ENCODE measurements at places on chromosomes 16 and 17.

GRCh38 chr16:84406006-84406963 lies 37.9 kb downstream of the ATP2C2 start:
- no peak for DNase-seq

- DNase-seq, result no peak
These were observed 271.6 kb downstream of the ABCC12 start for GRCh38 chr16:47884116-47884725.

- no peak for DNase-seq
These were observed at the start of gene SECTM1 for GRCh38 chr17:82333279-82334171. Gene SECTM1 (minus strand): TSS chr17:82333766. CDS start chr17:82327240, 6,526 bp downstream.

GRCh38 chr17:54608634-54609155 lies 292.0 kb upstream of the TOM1L1 start:
- no peak for DNase-seq

DNA sequence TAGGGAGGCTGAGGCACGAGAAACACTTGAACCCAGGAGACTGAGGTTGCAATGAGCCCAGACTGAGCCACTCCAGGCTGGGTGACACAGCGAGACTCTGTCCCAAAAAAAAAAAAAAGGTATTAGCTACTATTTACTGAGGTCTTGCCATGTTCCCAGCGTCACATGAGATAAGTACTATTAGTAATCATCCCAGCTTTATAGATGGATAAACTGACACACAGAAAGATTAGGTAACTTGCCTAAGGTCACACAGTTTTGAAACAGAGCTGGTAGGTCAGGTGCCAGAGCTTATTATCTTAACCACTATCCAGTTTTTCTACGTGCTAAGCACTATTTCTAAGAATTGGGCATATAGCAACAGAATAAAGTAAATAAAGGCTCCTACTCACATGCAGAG lies 51.6 kb downstream of the TEX14 start:
- no peak for DNase-seq

DNA sequence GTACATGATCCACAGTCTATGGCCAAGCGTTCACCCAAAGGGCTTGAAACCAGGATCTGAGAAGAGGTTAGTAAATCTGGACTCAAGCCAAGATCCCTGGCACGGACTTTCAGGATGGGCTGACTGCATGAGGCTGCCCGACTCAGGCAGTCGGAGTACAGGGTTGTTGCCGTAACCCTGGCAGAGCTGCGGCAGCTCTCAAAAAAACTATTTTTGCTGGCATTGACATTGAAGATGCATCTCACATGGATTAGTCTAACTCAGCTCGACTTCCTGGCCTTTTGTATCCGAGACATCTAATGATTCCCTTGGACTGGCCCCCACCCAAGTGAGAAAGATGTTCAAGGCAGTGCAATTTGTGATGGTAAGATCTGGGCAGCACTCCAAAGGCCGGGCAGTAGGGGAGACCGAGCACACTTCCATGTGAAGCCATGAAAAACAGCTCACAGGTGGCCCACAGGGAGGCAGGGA lies 6.2 kb downstream of the SLC47A1 start:
- DNase-seq, result no peak

DNA sequence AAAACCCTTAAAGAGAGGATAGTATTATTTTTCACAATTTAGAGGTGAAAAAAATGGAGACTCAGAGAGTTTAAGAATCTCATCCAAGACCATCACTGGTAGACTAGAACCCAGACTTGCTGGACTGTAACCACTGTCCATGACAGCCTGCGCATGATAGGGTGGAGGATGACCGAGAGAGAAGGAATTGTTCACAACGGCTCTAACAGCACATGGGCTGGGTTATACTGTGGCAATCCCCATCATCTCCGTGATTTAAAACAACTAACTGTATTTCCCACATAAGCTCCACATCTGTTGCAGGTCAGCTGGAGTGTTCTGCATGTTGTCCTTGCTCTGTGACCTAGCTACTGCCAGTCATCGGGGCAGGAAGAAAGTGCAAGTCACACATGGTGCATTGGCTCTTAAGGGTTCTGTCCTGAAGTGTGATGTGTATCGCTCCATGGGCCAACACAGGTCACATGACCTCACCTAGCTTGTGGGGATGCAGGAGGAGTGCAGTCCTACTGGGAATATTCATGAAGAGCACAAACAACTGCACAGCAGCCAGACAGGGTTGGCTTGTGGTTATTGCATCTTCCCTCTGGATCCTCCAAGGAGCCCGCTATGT lies 131.2 kb upstream of the MPHOSPH6 start:
- no peak for DNase-seq

GRCh38 chr17:19753051-19753509 lies 5.0 kb upstream of the ALDH3A1 start:
- DNase-seq, result no peak

GRCh38 chr16:8502446-8502845 lies 87.9 kb downstream of the TMEM114 start:
- no peak for DNase-seq

DNA sequence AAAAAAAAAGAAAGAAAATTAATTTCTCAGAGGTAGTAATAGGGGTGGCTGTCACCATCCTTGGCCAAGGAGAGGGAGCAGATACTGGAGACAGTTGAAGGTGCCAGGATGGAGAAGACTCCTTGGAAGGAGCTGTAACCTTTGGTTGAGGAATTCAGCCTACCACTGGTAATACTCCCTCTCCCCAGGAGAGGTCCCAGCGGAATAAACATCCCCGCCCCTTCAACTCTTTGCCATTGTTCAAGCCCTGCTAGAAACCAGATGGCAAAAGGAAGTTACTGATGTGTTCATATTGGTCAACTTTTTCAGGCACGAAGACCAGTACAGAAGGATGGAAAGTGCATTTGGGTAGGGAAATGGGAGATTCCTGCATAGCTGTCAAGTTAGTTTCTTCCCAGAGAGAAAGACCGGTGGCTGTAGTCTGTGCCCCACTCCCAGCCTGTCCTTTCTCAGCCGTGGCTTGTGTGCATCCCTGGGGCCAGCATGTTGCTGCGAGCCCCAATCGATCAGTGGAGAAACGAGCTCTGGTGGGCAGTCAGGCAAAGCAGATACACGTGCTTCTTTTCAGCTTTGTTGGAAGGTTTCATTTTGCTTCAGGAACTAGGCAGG lies 612.1 kb downstream of the MAF start:
- no peak for DNase-seq

DNA sequence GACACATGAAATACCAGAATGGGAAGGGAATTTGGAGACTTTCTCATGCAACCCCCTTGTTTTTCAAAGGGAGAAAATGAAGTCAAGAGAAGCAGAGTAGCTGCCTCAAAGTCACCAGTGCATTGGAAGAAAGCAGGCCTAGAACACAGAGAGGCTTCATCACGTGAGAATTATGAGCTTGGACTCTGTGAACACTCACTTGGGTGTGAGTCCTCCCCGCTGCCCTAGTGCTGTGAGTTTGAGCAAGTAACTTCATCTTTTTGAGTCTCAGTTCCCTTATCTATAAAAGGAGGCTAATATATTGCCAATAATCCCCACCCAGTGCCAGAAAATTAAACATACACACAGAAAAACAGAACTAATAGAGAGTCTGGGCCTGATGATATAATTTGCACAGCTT lies 315.8 kb downstream of the XYLT1 start:
- DNase-seq, result no peak

- no peak for DNase-seq
These were observed 14.7 kb downstream of the TNS4 start for GRCh38 chr17:40486522-40487370.

DNA sequence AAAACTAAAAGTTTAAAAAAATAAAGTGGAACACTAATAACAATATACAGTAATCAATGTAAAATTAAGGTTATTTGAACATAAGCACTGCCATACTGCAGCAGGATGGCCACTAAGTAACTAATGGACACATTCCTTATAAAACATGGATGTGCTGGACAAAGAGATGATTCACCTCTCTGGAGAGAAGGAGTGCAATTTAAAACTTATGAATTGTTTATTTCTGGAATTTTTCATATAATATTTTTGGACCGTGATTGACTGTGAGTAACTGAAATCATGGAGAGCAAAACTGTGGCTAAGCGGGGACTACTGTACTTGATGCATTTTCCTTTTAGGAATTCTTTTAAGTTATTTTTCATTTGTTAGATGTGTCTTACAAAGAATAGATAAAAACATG lies 21.8 kb downstream of the CBFB start:
- DNase-seq, result no peak

- no peak for DNase-seq
These were observed 12.7 kb downstream of the FCSK start for GRCh38 chr16:70467113-70467512.

- DNase-seq, result no peak
These were observed 113.9 kb upstream of the MAF start for GRCh38 chr16:79714440-79714839.

- DNase-seq, result no peak
These were observed 32.1 kb downstream of the CCDC40 start for GRCh38 chr17:80068301-80069222.

DNA sequence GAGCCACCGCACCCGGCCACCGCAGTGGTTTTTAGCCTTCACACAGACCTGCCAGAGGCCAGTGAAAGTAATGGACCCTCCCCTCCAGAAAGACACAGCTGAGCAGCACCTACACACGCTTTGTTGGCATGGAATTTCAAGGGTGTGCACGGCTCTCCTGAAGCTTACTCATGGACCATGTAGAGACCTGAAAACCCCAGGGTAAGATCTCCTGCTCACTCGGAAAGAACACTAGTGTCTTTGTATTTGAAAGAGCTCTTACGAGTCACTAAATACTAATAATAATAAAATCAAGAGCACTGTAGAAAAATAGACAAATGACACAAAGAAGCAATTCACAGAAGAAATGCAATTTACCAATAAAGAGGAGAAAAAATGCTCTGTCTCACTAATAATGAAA lies 20.0 kb downstream of the SLC43A2 start:
- no peak for DNase-seq

- no peak for DNase-seq
These were observed 20.6 kb downstream of the ZNF423 start for GRCh38 chr16:49835161-49835777.

- no peak for DNase-seq
These were observed at the start of gene AKTIP for GRCh38 chr16:53502331-53503269. Gene AKTIP (minus strand): TSS chr16:53503209. CDS start chr16:53500259, 2,950 bp downstream.

DNA sequence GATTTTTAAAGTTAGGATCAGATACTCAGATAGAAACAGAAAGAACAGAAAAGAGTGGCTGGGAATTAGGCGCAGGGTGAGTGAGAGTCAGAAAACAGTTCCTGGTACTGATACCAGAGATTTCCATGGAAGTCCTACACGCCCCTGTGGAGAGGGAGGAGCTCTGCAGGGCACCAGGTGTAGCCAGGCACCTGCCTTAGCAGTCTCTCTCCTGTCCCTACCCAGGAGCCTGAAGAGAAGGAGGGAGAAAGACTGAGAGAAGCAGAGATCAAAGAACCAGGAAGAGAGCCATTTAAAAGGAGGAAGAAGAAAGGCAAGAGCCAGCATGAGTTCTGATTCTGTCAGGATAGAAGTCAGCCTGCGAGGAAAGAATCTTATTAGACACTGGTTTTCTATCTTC lies 65.0 kb downstream of the CBLN1 start:
- no peak for DNase-seq

- DNase-seq, result no peak
These were observed 43.9 kb upstream of the ICAM2 start for GRCh38 chr17:64064331-64064730.

GRCh38 chr17:13508896-13509295 lies 92.8 kb downstream of the HS3ST3A1 start:
- DNase-seq, result no peak

DNA sequence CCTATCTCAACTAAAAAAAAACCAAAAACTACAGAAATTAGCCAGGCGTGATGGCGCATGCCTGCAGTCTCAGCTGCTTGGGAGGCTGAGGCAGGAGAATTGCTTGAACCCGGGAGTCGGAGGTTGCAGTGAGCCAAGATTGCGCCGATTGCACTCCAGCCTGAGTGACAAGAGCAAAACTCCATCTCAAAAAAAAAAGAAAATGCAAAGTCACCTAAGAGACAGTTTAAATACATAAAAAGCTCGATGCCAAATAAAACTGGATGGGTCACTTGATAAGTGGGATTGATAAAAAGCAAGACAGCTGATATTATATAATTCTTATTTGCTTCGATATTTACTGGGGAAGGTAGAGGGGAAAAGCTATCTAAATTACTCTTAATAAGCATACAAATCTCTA lies 15.8 kb upstream of the KANSL1 start:
- no peak for DNase-seq

GRCh38 chr17:59418732-59419166 lies 87.3 kb downstream of the YPEL2 start:
- no peak for DNase-seq

DNA sequence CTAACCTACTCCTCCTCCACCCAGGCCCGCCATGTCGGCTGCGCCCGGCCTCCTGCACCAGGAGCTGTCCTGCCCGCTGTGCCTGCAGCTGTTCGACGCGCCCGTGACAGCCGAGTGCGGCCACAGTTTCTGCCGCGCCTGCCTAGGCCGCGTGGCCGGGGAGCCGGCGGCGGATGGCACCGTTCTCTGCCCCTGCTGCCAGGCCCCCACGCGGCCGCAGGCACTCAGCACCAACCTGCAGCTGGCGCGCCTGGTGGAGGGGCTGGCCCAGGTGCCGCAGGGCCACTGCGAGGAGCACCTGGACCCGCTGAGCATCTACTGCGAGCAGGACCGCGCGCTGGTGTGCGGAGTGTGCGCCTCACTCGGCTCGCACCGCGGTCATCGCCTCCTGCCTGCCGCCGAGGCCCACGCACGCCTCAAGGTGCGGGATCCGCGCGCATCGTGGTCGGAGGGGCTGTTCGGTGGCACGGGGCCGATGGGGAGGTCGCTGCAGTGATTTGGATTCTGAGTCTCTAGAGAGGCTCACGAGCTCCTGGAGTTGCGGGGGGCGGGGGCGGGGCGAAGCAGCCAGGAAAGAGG lies 878 bp downstream of the TRIM72 start:
- DNase-seq, result no peak

GRCh38 chr17:63798572-63799106 lies 24.7 kb downstream of the DDX42 start:
- no peak for DNase-seq

DNA sequence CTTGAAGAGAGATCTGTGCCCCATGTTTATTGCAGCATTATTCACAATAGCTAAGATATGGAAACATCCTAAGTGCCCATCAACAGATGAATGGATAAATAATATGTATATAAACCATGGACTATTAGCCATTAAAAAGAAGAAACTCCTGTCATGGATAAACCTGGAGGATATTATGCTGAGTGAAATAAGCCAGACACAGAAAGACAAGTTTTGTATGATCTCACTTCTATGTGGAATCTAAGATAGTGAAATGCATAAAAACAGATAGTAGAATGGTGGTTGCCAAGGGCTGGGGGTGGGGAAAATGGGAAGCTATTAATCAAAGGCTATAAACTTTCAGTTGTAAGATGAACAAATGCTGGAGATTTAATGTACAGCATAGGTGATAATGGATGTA lies 19.9 kb upstream of the HEATR6 start:
- no peak for DNase-seq

Data from vagina (tissue), 2 donors.